ENCODE measurements at places on chromosomes 6 and 20.
A peak's percentile ranks its signal among the peaks of the same experiment; 100 is the strongest.

DNA sequence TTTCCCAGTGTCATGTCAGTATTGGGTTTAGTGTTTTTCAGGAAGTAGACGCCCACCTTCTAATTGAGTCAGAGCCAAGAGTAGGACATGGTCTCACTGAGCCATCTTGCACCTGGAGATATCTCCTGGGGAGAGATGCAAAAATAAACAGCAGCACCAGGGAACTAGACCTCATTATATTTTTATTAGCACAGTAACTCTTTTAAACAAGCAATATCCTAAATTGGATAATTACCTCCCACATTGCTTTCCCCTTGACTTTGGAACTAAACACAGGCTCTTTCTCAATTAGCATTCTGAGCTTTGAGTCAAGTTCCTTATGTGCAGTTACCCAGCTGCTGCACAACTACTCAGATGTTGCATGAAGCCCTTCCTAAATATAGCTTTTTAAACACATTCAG lies 175.4 kb downstream of the IBTK start:
- DNase-seq = no peak

DNA sequence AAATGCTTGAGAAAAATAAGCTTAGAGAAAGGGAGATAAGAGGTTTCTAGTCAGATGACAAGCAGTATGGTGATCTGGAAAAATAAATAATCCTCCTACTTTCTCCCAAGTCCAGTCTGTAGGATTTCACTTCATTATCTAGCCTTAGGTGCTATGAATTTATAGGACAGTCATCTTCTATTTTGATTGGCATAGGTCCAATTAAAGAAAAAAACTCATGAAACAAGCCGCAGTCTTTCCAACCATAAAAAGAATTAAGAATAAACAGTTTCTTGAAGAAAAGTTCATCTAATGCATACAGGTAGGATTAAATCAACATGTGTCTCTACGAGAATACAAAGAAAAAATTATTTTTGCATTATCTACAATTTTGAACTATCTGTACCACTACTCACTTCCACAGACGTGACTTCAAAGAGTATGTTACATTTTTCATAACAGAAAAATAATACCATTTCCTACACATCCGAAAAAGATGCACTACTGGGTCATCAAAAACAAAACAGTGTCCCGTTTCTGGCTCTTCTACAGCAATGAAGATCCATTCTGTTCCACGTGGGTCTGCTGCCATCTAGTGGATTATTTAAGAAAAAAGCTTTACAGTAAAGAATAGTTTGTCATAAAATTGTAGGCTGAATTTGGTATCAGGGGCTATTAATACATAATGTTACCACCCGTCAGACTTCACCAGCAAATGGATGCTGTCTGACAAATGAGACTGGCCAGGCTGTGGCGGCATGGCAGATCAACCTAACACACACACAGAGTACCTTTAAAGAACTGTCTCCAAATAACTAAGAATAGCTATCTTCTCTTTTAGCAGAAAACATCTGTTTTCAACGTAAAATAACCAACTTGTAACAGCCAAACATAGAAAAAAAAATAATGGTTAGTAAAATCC lies 28.9 kb downstream of the STX7 start:
- DNase-seq = no peak

DNA sequence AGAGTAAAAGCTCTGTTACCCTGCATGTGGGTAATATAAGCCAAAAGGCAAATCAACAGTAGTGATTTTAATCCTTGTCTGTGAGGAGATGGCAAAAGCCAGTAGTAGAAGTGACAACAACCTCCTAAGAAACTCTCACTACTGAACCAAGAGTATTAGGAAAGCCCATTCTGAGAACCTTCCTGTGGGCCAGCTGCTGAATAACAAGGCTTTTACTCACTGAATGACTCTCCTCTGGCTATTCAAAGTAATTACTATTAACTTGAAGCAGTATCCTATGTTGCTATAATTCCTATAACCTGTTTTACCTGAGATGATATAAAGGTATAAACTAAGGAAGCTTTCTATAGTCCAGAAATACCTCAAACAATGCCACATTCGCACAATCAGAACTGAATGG lies 55.1 kb downstream of the CHD6 start:
- DNase-seq = no peak

DNA sequence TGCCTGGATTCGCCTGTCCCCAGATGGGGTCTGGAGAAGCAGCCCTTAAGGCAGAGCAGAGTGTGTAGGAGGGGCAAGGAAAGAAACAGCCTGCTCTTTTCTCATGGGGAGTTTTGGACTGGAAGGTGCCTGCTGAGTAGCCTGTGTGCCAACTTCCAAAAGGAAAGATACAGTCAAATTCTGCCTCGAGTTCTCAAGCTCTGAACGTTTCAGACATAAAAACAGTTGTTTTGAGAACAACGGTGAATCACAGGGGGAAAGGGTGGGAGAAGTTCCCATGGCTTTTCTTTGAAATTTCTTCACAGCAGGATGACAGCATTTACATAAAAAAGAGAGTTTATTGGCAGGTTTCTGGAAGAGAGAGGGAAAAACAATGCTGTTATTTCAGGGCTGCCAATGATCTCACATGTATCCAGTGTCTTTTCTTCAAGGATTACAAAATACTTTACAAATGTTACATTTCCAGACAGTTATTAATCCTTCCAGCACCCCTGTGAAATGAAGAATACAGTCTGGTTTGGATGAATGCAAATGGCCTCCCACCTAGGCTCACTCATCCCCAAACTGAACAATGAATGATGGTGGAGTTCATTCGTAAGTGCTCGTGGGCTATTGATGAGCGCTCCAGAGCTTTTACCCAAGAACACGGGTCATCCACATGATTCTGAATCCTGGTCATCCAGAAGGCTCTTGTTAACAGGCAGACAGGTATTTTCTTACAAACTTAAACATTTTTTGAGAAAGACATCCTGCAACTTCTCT lies 33.8 kb upstream of the ECI2 start:
- DNase-seq = no peak

DNA sequence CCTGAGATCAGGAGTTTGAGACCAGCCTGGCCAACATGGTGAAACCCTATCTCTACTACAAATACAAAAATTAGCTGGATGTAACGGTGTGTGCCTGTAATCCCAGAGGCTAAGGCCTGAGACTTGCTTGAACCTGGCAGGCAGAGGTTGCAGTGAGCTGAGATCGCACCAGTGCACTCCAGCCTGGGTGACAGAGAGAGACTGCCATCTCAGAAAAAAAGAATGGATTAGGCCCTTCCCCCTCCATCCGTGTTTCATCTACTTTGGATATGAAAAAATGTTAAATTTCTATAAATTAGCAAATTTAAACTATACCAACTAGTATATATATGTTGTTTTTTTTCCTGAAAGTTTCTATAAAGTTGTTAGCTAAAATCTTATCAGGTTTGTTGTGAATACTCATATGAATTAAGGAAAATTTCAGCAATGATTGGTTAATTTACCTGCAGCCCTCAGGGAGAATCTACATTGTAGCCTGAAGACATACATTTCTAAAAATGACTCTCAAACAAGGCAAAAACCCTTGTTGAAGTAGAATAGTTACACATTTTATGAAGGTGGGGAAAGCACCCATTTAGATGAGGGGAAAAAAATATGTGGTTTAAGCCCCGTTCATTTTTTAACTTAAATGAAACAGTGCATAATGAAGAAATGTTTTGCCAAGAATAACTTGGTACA lies 120.9 kb downstream of the TIAM2 start:
- no peak for DNase-seq

DNA sequence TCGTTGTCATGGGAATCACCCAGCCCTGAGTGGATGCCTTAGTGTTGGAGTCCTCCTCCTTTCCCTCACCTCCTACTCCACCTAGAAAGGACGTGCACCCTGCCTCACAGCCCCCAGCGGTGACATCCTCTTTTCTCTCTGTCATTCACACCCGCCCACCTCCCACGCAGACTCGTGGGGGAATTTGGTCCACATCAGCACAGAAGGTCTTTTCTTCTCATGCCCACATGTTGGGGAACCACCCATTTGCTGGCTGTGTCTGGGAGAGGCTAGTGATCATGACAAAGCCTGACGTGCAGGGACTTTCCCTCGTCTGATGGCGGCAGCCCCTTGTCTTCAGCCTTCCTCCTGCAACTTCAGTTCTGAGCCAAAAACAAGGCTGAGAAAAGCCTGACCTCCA lies 96.0 kb upstream of the CNKSR3 start:
- DNase-seq = peak; percentile 29

GRCh38 chr6:105711216-105711615 lies 308.3 kb upstream of the PREP start:
- no peak for DNase-seq

- DNase-seq = no peak
Measured at GRCh38 chr20:10854976-10855375, 181.2 kb upstream of the JAG1 start.

- DNase-seq = no peak
Measured at GRCh38 chr6:100103194-100103593, 109.2 kb upstream of the MCHR2 start.

DNA sequence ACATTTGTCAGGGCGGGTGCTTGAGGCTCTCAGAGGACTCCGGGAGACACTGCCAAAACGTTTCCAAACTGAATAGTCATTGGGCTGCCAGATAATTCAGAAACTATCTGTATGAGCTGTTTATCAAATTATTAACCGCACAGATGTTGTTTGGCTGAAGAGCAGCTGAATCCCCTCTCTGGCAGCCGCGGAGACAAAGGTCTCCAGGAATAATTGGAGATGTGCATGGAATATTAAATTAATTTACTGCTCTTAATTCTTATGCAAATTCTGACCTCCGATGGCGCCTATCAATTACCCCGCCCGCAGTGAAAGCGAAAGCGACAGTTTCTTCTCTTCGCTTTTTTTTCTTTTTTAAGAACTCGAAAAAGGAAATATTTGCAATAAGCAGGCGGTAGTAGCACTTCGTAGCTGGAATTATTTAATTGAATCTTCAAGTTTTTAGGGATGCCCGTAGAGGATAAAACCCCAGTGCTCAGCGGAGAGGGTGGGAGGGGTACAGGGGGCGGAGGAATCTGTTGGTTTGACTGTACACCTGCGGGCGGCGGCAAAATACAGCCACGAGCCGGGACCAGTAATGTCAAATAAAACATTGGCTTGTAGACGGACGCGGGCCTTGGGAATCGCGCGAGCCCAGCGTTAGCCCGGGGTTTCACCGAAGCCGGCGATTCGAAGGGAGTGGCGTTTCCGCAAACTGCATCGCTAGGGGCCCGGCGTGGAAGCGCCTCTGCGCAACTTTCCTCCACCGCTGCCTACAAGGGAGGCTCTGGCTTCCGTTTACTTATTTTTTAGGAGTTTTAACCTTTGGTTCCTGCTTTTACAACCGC lies 6.2 kb downstream of the LINC00237 start:
- DNase-seq = no peak

GRCh38 chr6:128572294-128572693 lies 51.9 kb upstream of the PTPRK start:
- no peak for DNase-seq

DNA sequence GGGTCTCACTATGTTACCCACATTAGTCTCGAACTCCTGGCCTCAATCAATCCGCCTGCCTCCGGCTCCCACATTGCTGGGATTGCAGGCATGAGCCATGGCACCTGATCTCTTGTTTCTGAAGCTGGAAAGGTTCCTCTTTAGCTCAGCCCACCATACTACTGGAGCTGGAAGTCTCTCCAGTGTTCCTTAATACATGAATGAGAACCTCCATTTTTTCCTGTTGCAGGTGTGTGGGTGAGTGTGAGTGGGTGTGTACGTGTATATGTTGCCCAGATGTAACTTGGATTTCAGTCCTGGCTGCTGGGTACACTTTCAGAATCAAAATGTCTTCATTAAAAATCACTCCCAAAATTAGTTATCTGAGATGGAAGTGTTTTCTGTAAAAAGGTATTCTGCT lies 11.1 kb downstream of the PNPLA1 start:
- DNase-seq = no peak

- DNase-seq = no peak
Measured at GRCh38 chr6:12279322-12280091, 10.7 kb upstream of the EDN1 start.

DNA sequence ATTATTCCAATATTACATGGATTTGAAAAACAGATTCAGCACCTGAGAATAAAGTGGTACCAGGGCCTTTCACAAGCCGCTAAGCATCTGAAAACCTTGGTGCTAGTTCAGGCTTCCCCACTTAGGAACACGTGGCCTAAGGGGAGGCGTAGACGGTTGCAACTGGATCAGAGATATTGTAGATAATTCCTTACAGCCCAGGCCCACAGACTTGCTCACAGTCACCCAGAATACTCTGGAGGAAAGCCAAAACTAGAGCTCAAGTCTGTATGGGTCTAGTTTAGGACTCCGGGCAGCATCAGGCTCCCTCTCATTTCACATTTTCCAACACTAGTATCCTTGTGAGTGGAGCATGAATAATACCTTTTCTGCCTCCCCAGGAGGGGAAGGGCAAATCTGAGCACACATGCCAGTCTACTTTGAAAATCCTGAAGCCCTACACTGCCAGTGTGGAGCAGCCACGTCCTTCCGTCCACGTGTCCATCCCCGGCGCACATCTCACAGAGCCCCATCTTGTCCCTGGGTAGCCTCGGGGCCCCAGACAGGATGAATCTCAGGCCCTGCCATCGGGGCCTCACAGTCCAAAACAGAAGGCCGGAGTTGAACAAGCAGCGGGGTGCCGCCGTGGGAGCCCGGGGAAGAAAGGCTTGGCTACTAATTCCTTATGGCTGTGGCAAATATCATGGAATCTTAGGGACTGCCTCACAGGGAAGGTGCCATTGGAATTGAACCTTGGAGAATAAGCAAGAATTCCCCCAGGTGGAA lies 299.3 kb downstream of the NRN1 start:
- DNase-seq = no peak

GRCh38 chr20:51097351-51098120 lies 74.6 kb upstream of the KCNG1 start:
- no peak for DNase-seq

- no peak for DNase-seq
Measured at GRCh38 chr6:34020807-34021553, 124.9 kb downstream of the GRM4 start.

GRCh38 chr6:166922937-166923336 lies 33.4 kb downstream of the RNASET2 start:
- no peak for DNase-seq

GRCh38 chr6:76453270-76453669 lies 380.8 kb upstream of the IMPG1 start:
- no peak for DNase-seq

DNA sequence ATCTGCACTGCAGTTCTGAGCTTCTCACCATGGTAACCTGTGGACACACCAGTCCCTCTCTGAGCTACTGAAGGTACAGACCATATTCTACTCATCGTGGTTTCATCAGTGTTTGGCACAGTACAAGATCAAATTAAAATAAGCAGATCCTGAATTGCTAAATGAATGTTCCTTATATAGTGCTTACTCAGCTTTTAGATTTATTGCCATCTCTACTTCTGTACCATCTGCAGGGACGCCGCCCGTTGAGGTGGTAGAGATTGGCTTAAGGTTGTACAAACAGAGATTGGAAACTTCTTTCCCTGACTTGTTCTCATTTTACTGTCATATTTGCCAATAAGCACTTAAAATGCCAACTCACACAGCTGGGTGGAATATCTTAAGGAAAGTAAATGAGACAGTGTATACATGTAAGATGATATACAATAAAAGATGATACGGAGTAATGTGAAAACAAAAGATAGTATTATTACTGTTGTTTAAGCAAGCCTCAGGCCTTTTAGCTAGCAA lies 223.4 kb upstream of the FOXQ1 start:
- DNase-seq = no peak

- DNase-seq = no peak
Measured at GRCh38 chr20:38181207-38181801, 16.2 kb upstream of the TGM2 start.

Measured in stimulated activated CD4-positive, alpha-beta T cell treated with anti-CD3 and anti-CD28 coated beads, TNF-alpha, amount 100 ng/mL, for 1 hour (primary cell).